ENCODE measurements at places on chromosomes 2 and 18. TPM values are rescaled to one million over a fixed set of nuclear protein-coding genes. Genes with fewer than 3 reads are reported as not detected.

Gene TMEM178A
- not detected for total RNA-seq

Gene DRC1
- 0.58 TPM for total RNA-seq

Gene CAPN14
- under 0.01 TPM for total RNA-seq

Gene LBX2
- 1.7 TPM for total RNA-seq

Gene MLPH
- 40.9 TPM for total RNA-seq

Gene EGR4
- total RNA-seq = not detected

Gene RIT2
- not detected for total RNA-seq

Gene STON1
- 19.7 TPM for total RNA-seq

Gene CFAP65
- not detected for total RNA-seq

Gene UGT1A10
- not detected for total RNA-seq
